ENCODE measurements at places on chromosomes 2 and 18.

DNA sequence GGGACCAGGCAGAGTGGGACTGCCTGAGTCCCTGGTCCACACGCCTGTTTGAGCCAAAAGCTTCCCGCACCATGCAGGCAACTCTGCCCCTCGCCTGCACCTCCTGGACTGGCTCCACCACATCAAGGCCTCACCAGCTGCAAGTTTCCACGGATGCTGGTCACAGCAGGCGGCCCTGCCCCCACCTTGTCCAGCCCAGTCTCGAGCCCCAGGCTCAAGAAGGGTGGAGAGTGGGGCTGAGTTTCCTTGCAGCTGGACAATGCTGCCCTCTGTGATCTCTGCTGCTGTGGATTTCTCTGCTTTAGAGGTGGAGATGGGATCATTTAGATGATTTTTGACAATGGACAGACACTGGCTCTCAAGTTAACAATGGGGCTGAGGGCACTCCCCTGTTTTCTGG is 74.9 kb downstream of the MTCL1 start:
- DNase-seq, result no peak

DNA sequence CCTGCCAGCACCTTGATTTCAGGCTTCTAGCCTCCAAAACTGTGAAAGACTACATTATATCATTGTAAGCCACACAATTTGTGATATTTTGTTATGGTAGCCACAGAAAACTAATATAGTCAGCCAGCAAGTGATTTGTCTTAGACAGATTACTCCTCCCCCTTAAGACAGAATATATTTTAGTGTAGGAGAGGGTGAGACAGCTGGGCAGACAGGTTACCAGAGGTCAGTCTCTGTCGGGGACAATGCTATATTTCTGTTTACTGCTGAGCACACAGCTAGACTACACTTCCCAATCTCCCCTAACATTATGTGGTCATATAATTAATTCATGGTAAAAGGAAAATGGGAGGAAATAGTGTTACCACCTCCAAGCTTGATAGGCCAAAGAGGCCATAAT is 185.8 kb upstream of the PIK3C3 start:
- DNase-seq, result no peak

DNA sequence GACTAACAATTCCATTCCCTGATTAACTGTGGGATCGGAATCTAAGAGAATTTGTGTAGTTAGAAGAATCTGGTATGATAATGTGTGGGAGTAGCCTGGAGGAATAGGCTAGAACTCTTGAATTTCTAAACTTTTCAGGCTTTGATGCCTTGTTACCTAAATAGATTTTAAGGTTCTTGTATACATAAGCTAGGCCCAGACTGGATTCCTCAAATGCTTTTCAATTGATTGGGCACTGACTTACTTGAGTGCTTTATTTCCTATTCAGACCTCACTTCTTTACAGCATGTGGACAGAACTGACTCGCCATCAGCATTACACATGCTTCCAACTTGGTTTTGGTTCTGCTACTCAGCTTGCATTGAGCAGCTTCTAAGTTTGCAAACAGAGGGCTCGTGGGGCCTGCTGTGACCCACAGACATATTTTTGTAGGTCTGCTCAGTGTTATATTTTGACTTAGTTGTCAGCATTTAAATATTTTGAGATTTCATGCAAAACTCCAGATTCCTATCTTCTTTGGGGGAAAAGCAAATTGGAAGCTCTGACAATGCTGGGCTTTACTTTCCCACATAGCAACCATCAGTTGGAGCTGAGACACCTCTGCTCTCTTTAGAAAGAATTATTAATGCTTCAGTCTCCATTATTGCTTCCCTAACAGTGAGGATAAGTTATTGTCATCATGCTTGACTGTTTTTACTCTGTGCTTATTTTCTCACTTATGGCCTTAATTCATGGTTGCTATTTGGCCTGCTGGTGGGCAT is 5.7 kb downstream of the PARD3B start:
- no peak for DNase-seq

- DNase-seq, result no peak
Observed at GRCh38 chr18:40868110-40868858, 1086.8 kb upstream of the PIK3C3 start.

DNA sequence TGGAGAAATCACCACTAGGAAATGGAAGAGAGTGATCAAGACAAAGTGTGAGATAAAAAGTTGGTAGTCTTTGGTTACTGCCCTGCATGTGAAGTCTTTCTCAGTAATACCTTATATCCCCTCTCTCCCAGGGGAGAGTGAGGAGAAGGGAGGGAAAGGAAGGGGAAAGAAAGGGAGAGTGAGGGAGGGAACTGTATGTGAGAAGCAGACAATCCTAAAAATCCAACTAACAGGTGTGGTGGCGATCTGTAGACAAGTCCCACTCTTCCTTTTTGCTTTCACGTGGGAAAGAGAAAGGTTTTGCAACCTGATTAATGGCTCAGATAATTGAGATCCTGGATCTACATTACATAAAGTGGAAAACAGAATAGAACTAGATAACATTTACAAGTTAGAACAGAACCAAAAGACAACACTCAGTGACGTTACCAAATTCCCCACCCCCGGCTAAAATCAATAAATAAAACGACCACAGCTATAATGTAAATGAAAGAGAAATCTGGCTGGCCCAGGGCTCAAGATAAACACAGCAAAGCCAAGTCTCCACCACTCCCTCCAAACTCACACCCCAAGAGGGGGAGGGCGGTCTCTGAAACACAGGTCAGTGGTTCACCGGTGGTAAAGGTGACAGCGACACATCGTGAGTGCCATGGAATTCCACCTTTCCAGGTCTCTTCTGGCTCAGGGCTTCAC is 10.0 kb upstream of the APCDD1 start:
- no peak for DNase-seq

DNA sequence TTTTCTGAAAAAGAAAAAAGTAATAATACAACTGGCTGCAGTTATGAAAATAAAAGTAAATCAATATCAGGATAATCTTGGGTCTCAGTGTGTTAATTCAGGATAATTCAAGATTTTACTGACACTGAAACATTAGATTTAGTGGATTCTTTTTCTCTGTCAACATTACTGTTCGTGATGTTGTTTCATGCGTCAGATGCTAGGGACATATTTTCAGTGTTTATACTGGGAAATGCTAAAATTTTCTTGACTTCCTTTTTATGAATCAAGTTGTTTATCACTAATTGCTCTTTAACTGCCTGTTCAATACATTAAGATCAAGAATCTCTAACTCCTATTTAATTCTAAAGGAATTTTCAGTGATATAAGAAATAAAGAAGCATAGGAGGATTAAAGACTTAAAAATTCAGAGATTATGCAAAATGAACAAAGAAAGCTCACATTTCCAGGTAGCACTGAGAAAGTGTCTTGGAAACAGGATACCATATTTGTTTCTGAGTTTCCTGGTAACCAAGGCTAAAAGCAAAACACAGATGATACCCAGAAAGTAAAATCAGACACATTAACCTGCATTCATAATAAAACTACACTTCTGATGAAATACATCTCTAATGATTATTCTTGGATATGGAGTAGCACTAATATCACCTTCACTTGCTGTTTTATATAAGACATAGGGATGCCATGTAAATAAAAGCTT is 174.0 kb downstream of the ARL4C start:
- DNase-seq, result no peak

Data from activated CD4-positive, alpha-beta T cell treated with anti-CD3 and anti-CD28 coated beads for 4 hours (primary cell).